H9 (cell line): ENCODE measurements at places on chromosomes 1 and 21. TPM values are rescaled to one million over a fixed set of nuclear protein-coding genes. Genes with fewer than 3 reads are reported as not detected.

SPRR1B gene
- total RNA-seq = not detected in 2 replicates

LINGO4 gene
- not detected in 2 replicates for total RNA-seq

PLEKHG5 gene
- 20.7 and 22.3 TPM in 2 replicates for total RNA-seq

NEK2 gene
- total RNA-seq = 16.7 and 17.6 TPM in 2 replicates

ROR1 gene
- 75.9 and 76.4 TPM in 2 replicates for total RNA-seq

TGFB2 gene
- total RNA-seq = 0.13 TPM in 1 of 2 replicates, not detected in the other

MARCKSL1 gene
- total RNA-seq = 457 and 470 TPM in 2 replicates

RNF186 gene
- total RNA-seq = not detected in 2 replicates

GJB5 gene
- 0.22 and 0.26 TPM in 2 replicates for total RNA-seq

MFAP2 gene
- total RNA-seq = 146 and 152 TPM in 2 replicates

ASAP3 gene
- 25.9 and 26.7 TPM in 2 replicates for total RNA-seq

DFFB gene
- 9.1 and 9.7 TPM in 2 replicates for total RNA-seq

GLIS1 gene
- total RNA-seq = 0.11 and 0.28 TPM in 2 replicates

CELA3A gene
- total RNA-seq = not detected in 2 replicates

SPRR2G gene
- total RNA-seq = not detected in 2 replicates

GJB3 gene
- 0.96 and 1.1 TPM in 2 replicates for total RNA-seq

SAMD11 gene
- total RNA-seq = 13.5 and 15.7 TPM in 2 replicates

ERG gene
- 0.11 and 0.18 TPM in 2 replicates for total RNA-seq
